Nephron progenitor cell (in vitro differentiated cells): ENCODE measurements at places on chromosomes 7 and 10.

DNA sequence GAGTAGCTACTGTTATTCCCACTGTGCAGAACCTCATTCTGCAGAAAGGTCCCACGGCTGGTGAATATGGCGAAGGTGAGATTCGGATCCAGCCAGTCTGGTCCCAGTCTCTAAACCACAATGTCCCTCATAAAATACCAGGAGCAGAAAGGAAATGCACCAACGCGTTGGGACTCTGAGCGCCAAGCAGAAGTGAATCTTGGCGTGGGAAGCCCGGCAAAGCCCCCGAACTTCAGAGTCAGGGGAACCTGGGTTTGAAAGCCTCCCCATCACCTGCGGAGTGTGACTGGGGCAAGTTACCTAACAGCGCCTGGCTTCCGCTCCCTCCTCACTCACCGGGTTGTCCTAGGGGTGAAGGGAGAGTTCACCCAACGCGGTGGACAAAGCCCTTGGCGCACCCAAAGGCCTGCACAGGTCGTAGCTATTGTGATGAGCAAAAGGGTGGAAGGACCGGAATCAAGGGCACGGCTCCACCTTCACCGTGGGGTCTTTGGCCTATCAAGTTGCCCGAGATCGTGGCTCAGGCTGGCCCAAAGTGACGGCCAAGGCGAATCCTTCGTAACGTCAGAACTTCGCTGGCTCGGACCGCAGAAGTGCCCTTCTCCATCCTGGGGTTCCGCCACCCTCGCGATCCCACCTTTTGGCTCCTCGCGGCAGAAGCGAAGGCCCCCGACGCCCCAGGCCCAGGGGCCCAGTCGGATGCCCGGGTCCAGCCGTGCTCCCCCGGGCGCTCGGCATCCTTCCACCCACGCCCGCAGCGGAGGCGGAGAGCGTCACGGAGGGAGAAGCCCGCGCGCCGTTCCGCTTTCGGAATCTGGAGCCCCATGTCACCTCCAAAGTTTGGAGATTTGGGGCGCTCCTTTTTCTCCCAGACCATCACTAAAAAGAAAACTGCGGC is 811 bp downstream of the RGS10 start:
- DNase-seq, result no peak
- H3K4me1 ChIP-seq, result peaks cover 51% of the 10 kb centered on the region
- no peaks in the 10 kb centered on the region for H3K36me3 ChIP-seq
- peak overlapping the region; percentile 78 for H3K4me3 ChIP-seq

DNA sequence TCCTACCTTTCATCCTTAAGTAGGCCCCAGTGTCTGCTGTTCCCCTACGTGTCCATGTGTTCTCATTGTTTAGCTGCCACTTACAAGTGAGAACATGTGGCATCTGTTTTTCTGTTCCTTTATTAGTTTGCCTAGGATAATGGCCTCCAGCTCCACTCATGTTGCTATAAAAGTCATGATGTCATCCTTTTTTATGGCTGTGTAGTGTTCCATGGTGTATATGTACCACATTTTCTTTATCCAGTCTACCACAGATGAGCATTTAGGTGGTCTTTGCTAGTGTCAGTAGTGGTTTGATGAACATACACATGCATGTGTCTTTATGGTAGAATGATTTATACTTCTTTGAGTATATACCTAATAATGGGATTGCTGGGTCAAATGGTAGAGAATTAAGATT is 146.2 kb upstream of the SLC26A5 start:
- no peak overlapping the region for H3K27ac ChIP-seq
- H3K36me3 ChIP-seq, result no peaks in the 10 kb centered on the region
- no peaks in the 10 kb centered on the region for H3K4me1 ChIP-seq
- H3K4me3 ChIP-seq, result no peak overlapping the region
- H3K27me3 ChIP-seq, result no peaks in the 10 kb centered on the region
- no peak for DNase-seq

DNA sequence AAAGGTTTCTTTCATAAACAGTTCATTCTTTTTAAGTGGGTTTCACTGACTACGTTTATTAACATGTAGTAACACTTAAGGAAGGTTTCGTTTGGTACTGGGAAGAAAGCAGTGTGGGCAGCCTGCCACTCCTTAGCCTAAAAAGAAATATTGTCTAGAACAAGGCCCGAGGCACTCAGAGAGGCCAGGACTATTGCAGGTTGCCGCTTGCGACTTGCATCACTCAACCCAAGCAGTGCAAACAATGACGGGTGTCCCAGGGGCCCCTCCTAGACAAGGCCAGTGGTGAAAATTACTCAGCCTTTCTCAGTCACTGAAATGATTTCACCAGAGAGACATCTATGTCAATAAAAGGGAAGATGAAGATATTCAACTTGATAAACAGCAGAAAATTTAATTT is 243.9 kb downstream of the SNX13 start:
- H3K27ac ChIP-seq, result peak overlapping the region; percentile 57
- H3K36me3 ChIP-seq, result peaks cover 8% of the 10 kb centered on the region
- H3K4me3 ChIP-seq, result no peak overlapping the region
- peaks cover 10% of the 10 kb centered on the region for H3K27me3 ChIP-seq
- DNase-seq, result no peak
- H3K4me1 ChIP-seq, result peaks cover 9% of the 10 kb centered on the region

DNA sequence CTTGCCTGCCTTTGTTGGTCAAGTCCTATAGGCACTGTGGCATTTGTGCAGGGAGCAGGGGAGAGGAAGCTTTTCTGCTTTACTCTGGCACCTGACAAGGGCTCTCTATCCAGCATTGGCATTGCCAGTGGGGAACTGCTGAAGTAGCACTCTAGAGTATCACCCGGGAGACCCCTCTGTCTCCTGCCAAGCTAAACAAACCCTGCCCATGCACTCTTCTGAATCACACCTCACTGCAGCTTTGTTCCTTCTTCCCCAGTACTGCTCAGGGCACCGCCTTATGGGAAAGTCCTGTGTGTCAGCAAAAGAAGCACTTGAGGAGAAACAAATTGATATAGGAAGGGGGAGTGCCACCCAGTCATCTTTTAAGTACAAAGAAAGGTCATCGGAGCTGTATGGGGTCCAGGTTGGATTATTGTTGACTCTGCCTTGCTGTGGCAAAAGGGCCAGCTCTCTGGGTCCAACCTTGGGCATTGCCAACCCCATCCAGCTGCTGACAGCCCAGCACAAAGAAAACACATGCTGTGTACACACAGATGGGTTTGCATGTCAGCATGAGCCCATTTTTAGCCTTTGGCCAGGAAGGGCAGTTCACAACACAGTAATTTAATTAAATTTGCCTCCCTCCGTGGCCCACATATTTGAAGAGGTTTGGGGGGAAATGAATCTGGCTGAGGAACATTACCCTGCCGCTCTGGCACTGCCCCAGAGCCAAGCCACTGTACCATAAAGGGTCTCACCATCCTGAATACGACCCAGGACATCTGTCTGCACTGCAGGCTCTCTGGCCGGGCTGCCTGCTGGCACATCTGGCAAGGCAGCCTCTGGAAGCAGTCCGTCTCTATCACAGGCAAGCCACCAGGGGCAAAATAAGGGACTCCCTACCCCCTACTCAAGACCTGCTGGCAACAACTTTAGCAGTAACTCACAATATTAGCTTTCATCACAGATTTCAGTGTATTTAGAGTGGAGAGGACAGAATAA is 13.1 kb downstream of the LRRC4 start:
- no peaks in the 10 kb centered on the region for H3K27me3 ChIP-seq
- H3K4me1 ChIP-seq, result peaks cover 41% of the 10 kb centered on the region
- DNase-seq, result no peak
- H3K27ac ChIP-seq, result peak overlapping the region; percentile 19
- peaks cover 10% of the 10 kb centered on the region for H3K36me3 ChIP-seq
- H3K4me3 ChIP-seq, result no peak overlapping the region

- H3K27me3 ChIP-seq, result no peaks in the 10 kb centered on the region
- no peak for DNase-seq
- H3K27ac ChIP-seq, result no peak overlapping the region
- H3K4me3 ChIP-seq, result no peak overlapping the region
- peaks cover 47% of the 10 kb centered on the region for H3K36me3 ChIP-seq
Measured at GRCh38 chr7:44210107-44210506, 9.3 kb downstream of the YKT6 start.

DNA sequence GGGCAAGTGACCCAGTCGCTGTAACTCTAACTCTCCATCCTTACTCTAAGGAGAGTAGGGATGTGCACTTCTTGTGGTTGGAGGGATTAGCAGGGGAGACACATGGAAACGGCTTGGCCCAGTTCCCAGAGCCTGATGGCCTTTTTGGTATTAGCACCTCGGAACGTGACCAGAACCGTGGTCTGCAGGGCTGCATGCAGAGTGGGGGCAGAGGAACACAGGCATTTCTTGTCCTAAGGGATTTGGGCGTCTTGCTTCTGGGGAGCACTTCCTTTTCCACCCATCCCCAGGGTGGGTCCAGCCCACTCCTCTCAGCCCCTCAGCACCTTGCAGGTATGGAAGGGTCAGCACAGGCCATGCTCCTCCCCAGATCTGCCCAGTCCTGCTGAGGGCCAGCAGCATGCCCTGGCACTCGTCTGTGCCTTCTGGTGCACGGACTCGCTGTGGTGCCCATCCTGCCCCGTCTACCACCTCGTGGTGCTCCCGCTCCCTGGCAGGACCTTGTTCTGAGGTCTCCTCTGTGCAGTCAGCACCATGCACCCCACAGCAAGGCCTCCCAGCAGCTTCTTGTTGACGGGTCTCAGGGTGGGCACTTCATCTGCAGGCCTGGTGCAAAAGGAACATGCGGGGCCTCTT is 109.6 kb downstream of the ACTR3B start:
- H3K36me3 ChIP-seq, result no peaks in the 10 kb centered on the region
- H3K27ac ChIP-seq, result no peak overlapping the region
- no peaks in the 10 kb centered on the region for H3K27me3 ChIP-seq
- H3K4me3 ChIP-seq, result no peak overlapping the region

DNA sequence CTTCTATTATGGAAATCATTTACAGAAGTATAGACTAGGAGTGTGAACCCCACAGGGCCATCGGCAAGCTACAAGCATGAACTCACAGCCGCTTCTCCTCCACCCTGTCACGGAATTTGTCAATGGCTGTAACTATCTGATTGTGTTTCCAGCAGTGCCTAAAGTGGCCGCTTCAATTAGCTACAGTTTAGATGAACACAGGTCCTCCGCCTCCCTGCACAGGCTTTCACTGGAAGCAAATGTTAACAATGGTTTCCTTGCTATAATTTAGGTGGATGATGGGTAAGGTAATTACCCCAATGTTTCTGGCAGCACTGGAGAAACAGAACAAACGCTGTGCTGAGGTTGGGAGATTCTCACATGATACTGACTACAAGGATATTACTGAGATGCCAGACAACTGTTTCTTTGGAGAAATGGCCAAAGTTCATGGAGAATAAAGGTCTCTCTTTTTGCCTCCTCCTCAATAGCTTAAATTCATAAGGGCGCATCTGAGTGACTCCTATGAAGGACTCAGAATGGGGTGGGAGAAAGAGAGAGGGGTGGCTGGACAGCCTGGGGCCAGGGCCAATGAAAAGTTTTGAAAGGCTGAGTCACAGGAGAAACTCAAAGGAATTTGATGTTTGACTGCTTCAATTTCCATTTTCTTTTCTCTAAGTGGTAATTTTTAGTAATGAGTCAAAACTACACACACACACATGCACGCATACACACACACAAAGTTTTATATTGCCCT is 78.9 kb downstream of the SVIL start:
- peaks cover 26% of the 10 kb centered on the region for H3K36me3 ChIP-seq
- DNase-seq, result no peak
- no peak overlapping the region for H3K4me3 ChIP-seq
- H3K4me1 ChIP-seq, result peaks cover 29% of the 10 kb centered on the region
- H3K27me3 ChIP-seq, result no peaks in the 10 kb centered on the region

GRCh38 chr7:39892361-39892760 is 57.7 kb upstream of the CDK13 start:
- H3K4me3 ChIP-seq, result no peak overlapping the region
- no peaks in the 10 kb centered on the region for H3K4me1 ChIP-seq
- no peaks in the 10 kb centered on the region for H3K36me3 ChIP-seq
- H3K27me3 ChIP-seq, result peaks cover 13% of the 10 kb centered on the region

- peaks cover 13% of the 10 kb centered on the region for H3K36me3 ChIP-seq
- DNase-seq, result peak; percentile 47
- H3K4me3 ChIP-seq, result no peak overlapping the region
- no peak overlapping the region for H3K27ac ChIP-seq
- peaks cover 23% of the 10 kb centered on the region for H3K4me1 ChIP-seq
Measured at GRCh38 chr7:100799037-100799896, 28.1 kb downstream of the EPHB4 start.

DNA sequence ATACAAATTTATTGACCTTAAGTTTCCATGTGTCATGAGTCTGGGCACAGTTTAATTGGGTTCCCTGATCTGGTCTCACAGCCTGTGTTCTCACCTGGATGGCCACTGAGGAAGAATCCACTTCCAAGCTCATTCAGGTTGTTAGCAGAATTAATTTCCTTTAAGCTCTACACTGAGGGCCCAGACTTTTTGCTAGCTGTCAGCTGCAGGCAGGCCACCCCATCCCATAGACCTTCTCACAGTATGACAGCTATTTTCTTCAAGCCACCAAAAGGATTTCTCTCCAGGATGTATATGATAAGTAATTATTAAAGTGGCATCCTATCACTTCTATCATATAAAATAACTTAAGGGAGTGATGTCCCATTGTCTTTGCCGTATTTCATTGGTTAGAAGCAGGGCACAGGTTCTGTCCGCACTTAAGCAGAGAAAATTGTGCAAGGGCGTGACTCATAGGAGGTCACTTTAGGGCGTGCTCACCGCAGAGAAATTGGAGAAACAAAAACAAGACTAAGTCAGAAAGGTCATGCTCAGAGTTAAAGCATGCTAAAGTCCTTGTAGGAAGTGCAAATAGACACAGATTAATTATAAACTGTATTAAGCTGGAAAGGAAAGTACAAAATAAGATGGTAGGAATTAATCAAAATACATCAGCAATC is 109.9 kb downstream of the AHR start:
- H3K27me3 ChIP-seq, result peaks cover 3% of the 10 kb centered on the region
- no peaks in the 10 kb centered on the region for H3K36me3 ChIP-seq
- DNase-seq, result no peak
- H3K27ac ChIP-seq, result peak overlapping the region; percentile 23
- H3K4me3 ChIP-seq, result no peak overlapping the region

- no peaks in the 10 kb centered on the region for H3K36me3 ChIP-seq
- H3K4me3 ChIP-seq, result no peak overlapping the region
- no peaks in the 10 kb centered on the region for H3K4me1 ChIP-seq
- no peak overlapping the region for H3K27ac ChIP-seq
Measured at GRCh38 chr10:18879284-18879683, 169.3 kb upstream of the MALRD1 start.

GRCh38 chr10:35387768-35388167 is 51.5 kb downstream of the CCNY start:
- peaks cover 27% of the 10 kb centered on the region for H3K4me1 ChIP-seq
- H3K4me3 ChIP-seq, result no peak overlapping the region
- no peak for DNase-seq
- H3K27me3 ChIP-seq, result no peaks in the 10 kb centered on the region

- H3K36me3 ChIP-seq, result no peaks in the 10 kb centered on the region
- H3K27ac ChIP-seq, result no peak overlapping the region
- no peak overlapping the region for H3K4me3 ChIP-seq
- no peak for DNase-seq
Measured at GRCh38 chr7:89661876-89662275, 492.4 kb upstream of the STEAP1 start.
